ENCODE measurements at places on chromosomes 1 and 21. TPM values are rescaled to one million over a fixed set of nuclear protein-coding genes. Genes with fewer than 3 reads are reported as not detected.
A peak's percentile ranks its signal among the peaks of the same experiment; 100 is the strongest.

DNA sequence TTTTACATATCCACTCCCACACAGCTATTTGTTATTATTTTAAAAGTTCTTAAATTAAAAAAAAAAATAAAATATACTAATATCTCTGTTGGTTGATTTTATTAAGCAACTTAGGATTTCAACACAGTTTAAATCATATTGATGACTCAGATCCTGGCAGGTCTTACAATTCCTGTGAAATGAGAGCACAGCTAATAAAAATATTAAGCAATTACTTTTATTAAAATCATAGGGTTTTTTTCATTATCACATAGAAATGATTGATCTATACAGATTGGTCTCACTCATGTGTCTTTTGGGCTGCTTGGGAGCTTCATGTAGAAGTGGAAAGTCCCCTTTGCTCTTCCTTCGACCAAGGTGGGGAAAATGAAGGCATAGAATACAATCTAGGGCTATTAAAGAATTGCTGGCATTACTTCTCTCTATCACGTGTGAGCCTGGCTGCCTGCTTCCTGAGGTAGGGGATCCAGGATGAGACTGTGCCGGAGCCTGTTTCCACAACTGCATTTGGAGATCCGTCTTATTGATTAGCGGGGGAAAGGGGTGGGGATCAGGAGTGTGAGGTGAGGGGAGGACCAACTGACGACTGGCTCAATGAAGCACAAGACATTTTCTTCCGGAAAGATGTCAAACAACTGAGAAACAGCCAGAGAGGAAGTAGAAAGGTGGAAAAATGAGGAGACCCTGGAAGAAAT lies 858.0 kb downstream of the USP25 start:
- DNase-seq = no peak

DNA sequence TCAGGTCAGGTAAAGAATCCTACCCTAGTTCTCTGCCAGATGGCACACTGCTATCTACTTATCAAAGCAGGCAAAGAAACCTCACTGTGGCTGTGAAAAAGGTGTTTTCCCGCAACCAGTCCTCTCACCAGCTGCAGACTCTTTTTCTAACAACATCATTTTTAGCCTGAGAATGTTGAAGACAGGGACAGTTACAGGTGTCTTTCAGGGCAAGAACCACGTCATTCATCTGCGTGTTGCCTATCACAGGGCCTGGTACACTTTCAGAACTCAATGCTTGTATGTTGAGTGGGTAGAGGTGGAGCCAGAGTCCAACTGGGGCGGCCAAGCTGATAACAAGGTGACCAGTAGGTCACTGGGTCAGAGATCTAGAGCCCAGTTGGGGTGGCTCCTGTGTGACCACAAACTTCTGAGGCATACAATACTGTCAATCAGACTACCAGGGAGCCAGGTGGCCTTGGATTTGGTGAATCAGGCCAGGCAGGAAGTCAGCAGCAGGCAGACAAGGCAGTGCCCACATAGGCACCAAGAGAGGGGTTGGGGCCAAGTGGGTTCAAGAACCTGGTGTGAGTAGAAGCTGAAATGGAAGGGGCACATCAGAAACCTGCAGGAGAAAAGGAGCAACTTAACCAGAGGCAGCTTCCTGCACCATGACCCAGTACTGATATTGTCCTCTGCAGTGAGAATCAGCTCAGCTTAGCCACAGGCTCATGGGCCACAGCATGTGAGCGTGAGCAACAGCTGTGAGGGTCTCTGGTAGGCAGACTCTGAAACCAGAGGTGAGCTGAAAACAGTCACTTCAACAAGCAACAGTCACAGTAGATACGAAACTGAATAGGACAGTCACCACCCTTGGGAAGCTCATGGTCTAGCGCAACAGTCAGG lies 123.6 kb downstream of the DTL start:
- peak; percentile 34 for DNase-seq

GRCh38 chr1:101026430-101026788 lies 825 bp upstream of the DPH5 start:
- DNase-seq = no peak

DNA sequence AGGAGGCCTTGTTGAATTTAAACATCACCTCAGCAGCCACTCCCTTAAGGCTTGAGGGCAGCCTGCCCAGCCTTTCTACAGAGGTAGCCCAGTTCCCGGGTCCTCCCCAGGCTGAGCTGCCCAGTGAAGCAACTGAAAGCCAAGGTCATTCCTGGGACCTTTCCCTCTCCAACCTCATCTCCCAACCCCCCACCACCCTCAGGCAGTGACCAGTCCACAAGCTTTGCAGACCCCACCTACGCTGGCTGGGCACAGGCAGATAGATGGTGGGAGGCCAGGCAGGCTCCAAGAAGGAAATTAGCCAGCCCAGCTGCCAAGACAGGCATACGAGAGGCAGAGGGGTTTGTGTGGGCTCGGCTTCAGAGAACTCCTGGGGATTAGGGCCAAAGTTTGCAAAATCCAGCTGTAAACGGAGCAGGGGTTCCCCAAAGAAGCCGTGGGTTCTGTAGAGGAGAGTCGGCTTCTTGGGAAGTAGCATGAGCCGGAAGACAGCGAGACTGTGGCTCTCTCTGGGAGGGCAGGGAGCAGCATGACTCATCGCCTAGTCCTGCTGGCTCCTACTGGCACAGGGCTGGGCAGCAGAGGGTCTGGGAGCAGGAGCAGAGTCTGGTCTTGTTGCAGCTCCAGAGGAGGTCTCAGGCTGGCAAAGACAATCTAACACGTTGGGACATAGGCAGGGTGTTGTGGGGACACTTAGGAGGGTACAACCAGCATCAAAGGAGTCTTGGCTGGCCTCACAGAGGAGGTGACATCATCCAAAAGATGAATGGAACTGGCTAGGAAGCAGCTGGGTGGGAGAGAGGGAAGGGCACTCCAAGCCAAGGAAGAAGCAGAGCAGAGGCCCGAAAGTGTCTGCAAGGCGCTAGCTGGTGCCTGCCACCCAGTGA lies 2.8 kb upstream of the ZC3H12A start:
- no peak for DNase-seq

GRCh38 chr21:41655259-41655658 lies 111.6 kb downstream of the RIPK4 start:
- DNase-seq = no peak

- no peak for DNase-seq
Measured at GRCh38 chr1:22654692-22655091, 1.7 kb downstream of the C1QB start.

GRCh38 chr1:85864727-85865126 lies 156.5 kb upstream of the ZNHIT6 start:
- no peak for DNase-seq

- no peak for DNase-seq
Measured at GRCh38 chr1:118097622-118098348, 87.2 kb downstream of the SPAG17 start.

DNA sequence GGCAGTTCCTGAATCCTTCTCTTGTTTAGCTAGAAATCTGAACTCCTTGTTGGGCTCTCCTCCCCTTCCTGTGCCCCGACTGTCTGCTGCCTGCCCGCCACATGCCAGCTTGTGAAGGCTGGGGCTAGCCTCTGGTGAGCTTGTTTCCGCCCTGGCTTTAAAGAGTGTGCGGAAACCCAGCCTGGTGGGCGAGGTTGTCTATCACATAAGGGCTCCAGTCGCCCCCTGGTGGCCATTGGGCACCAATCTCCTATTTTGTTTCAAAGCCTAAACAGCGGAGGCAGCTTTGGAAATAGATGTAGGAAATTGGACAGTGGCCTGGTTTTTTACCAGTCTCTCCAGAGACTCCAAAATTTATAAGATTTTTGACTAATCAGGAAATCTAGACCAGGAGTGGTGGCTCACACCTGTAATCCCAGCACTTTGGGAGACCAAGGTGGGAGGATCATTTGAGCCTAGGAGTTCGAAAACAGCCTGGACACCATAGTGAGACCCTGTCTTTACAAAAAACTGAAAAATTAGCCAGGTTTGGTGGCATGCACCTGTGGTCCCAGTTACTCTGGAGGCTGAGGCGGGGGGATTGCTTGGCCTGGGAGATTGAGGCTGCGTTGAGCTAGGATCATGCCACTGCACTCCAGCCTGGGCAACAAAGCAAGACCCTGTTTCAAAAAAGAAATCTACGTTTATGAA lies 9.8 kb downstream of the ATP8B2 start:
- DNase-seq = peak; percentile 97

GRCh38 chr1:165877940-165878556 lies 50.6 kb downstream of the UCK2 start:
- peak; percentile 19 for DNase-seq

DNA sequence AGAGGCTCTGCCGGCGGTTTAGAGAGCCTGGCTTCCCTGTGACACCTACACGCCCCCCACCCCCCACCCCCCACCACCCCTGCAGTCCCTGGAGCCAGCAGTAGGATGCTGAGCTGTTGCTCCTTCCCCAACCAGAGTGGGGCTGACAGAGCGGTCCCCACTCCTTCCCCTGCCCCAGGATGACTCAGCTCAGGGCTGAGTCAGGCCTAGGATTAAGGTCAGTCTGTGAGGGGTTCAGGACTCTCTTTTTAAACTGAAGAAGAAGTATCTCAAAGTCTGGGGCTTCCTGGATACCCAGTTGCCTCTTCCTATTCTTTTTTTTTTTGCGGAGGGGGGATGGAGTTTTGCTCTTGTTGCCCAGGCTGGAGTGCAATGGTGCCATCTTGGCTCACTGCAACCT lies 19.1 kb downstream of the DMBX1 start:
- no peak for DNase-seq

GRCh38 chr1:78792756-78793155 lies 143.1 kb downstream of the IFI44 start:
- DNase-seq = no peak

DNA sequence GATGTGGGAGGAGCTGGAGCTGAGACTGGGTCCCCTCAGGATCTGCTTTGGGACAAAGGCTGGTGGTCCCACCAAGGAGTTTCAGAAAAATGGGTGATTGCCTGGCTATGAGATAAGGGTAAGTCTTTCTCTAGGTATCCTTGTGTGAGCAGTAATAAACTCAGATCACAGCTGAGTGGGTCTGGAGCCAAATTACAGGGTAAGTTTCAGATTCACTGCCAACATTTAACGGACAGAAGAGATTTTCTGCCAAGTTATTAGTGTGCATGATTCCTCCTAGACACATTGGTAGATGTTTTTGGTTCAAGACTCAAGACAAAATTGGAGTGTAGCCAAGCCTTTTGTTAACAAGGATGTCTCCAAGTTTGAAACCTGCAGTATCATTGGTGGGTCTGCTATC lies 7.5 kb downstream of the CD1B start:
- DNase-seq = no peak

DNA sequence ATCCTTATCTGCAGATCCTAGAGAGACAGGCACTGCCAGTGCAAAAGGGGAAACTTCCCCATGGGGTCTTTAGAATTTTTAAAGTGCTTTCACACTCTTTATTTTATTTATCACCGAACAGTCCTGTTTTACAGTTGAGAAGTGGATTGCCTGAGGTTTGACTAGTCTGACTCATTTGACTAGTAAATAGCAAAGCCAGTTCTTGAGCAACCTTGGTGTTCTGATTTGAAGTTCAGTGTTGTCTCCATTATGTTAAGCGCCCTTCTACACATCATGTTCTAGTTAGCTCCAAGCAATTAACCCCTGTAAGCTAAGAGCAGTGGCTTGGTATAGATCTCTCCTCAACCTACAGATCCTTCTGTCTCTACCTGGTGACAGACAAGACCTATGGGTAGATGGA lies 262.9 kb downstream of the CACNA1E start:
- no peak for DNase-seq

DNA sequence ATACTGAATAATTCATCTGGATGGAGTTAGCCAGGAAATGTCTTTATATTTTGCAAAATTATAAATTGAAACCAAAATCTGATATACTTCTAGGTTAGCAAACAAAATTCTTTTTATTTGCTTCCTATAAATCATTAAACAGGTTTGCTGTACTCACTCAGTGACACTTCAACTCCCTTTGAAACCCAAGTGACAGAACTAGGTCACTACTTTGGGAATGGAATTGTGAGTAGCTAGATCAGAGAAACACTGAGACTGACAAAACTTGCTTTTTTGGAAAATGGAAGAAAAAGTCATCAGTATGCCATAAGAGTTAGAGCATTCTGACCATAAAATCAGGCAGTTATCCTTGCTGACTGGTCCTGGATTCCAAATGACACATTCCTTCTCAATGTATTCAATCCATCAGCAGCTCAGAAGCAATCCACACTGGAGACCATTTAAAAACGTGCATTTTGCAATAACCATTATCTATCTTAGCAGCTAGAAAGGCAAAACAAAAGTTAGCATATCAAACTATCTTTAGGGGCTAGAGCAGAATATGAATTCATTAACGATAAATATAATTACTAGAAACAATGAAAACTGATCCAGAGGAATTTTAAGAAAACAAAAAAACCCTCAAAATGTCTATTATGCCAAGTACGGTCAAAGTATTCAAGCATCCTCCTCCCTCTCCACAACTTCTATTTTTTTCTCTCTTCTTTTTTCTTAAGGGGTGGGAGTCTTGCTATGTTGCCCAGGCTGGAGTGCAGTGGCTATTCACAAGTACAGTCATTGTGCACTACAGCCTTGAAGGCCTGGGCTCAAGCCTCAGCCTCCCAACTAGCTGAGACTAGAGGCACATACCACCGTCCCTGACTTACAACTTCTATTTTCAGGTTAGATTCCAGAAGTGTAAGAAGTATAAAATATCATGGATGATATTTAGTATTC lies 60.1 kb downstream of the HNRNPR start:
- no peak for DNase-seq

GRCh38 chr1:158333405-158334155 lies 2.2 kb upstream of the CD1B start:
- DNase-seq = no peak

- no peak for DNase-seq
Measured at GRCh38 chr1:94773931-94774422, 46.2 kb upstream of the SLC44A3 start.

DNA sequence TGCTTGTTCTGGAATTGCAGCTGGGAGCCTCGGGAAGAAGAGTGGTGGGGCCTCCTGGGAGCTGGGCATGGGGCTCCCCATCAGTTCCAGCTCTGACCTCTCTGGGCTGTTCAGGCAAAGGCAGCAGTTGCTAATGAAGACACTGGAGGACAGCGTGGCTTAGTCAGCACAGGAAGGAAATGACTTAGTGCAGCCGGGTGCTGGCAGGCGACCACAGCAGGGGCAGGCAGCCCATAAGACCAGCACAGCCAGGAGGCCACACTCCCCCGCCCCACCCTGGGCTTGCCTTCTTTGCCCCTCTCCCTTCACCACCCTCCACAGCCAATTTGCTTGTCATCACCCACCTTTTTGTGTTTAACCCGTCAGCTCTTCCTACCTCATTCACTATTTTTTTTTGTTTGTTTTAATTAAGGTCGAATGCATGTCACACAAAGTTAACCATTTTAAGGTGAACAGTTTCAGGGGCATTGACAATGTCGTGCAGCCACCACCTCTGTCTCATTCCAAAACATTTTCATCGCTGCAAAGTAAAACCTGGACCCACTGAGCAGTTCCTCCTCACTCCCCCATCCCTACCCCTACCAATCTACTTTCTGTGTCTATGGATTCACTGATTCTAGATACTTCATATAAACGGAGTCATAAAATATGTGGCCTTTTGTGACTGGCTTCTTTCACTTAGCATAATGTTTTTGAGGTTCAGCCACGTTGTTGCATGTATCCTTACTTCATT lies 10.9 kb downstream of the OLIG2 start:
- DNase-seq = peak; percentile 35

- peak; percentile 41 for DNase-seq
Measured at GRCh38 chr1:34787461-34788420, 5.1 kb upstream of the GJA4 start.

- DNase-seq = no peak
Measured at GRCh38 chr1:171901245-171901644, 59.9 kb downstream of the DNM3 start.

Gene HRNR
- total RNA-seq = not detected

Gene SLC16A4
- total RNA-seq = 0.44 TPM

Gene RXFP4
- total RNA-seq = not detected

Gene CNKSR1
- total RNA-seq = 3.0 TPM

Gene S100A12
- total RNA-seq = not detected

Gene RGS5
- total RNA-seq = 4.4 TPM

Gene LCE1C
- total RNA-seq = not detected

Gene RNF186
- total RNA-seq = not detected

Gene SLFNL1
- total RNA-seq = 0.14 TPM

All from activated CD4-positive, alpha-beta T cell treated with anti-CD3 and anti-CD28 coated beads for 36 hours (primary cell).